ENCODE measurements at places on chromosomes 4 and X.
A peak's percentile ranks its signal among the peaks of the same experiment; 100 is the strongest.

DNA sequence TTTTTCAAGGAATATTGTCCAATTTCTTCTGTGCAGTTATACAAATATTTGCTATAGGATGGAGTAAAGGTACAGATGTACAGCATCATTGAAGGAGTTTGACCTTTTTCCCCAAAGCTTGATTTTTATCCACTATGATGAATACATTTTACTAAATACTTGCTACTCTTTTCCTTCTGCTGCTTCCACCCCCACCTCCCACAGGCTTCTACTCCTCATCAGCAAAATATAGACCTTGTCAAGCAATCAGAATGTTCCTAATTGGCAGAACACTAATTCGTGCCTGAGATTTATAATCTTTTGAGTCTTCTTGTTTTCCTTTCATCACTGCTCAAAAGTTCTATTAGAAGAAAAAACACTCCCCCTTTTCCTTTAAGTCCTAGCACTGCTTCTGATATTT, 3.8 kb upstream of the THAP9 start:
- no peak for DNase-seq

- no peak for DNase-seq
Measured at GRCh38 chr4:188603646-188604045, 464.4 kb downstream of the TRIML1 start.

DNA sequence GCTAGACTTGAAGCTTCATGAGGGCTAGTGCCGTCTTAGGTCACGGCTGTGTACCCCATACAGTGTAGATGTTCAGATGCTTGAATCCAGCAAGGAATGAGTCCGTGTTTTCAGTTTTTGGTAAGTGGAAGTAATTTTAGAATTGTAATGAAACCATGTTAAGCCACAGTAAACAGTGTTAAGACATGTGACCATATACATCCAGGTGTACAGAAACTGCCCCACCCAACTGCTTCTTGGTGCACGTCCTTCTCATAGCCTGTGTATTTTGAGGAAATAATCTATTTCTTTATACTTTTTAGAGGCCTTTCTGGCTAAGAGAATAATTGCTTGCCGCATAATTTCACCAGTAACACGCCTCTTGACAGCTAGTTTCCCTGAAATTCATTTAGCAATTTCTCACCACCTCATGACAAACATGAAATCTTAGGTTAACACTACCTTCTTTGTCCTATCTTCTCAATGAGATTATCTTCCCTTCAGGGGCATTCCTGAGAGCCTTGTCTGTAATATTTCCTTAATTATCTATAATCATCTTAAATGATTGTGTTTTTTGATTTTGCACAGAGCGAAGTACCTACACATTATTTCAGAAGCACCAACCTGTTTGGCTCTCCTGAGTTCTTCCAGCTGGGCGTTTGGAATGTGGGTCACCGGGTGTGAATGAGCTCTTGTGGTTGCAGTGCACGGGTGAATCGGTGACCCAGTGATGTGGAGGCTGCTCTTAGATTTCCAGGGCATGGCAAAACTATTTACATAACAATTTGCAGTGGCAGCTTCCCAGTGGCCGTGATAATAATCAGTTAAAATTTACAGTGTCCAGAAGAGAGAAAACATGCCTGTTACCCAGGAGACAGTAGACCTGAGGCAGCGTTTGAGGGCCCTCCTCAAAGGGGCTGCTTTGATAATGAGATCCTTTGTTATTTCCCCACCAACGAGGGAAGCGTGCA, 50.2 kb upstream of the TADA2B start:
- peak; percentile 80 for DNase-seq

DNA sequence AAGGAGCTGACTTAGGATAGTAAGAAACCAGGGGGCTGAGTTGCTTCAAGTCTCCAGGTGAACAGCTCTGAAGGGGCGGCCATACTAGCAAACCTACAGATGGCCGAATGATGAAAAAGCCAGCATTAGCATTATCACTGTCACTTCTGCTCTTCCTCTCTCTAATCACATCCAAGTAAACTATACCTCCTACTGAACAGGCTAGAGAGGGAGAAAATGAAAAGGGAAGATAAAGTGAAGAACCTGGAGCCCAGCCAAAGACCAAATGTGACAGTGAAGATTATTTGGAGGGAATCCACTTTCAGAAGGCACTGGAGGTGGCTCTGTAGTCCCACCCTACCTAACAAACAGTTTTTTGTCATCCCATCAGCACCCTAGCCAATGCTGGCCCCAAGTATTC, 50.4 kb upstream of the PRPS1 start:
- DNase-seq: no peak

- DNase-seq: no peak
Measured at GRCh38 chrX:153906126-153906917, 1.8 kb downstream of the AVPR2 start.

DNA sequence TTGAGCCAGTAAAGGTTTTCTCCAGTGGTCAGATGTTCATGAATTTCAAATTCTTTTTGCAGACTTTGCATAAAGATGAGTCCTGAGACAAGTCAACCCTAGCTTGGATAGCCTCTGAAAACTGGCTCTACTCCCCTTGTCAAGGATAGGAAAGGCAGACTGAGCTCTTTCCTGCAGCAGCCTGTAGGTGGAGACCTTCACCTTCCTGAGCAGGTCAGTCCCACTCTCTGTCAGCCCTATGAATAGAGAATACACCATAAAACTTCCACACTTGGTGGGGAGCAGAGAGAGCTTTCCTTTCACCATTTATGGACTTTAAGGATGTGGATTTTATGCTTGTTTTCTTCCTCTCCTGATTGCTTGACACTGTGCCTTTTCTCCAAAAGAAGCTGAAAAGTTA, 41.9 kb downstream of the PCDH19 start:
- DNase-seq: peak; percentile 61
